ENCODE measurements at places on chromosomes 3 and 15.

DNA sequence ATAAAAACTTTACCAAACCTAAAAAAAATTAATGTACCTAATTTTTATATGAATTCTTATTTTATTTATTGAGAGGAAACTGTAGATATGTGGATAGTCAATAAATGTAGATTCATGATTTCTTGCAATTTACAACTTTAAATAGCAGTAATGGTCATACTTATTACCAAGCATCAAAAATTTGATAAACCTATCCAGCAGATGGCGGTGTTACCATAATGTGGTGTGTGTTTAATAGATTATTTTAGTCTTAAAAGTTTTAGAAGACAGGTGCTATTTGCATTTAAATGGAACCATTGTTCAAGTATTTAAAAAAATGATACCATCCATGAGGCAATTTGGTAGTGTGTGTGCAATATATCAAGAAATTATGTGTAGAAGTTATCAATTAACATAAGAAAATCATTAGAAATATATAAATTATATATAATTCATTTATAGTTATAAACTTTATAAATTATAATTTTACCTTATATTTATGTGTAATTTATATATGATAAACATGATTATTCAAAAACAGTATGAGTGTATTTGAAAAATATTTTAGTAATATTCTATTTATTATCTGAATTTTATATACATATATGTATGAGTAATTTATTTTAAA, 176.0 kb upstream of the BCHE start:
- no peak for DNase-seq
- no peak overlapping the region for H3K4me3 ChIP-seq
- no peaks in the 10 kb centered on the region for H3K4me1 ChIP-seq
- H3K36me3 ChIP-seq = no peaks in the 10 kb centered on the region

DNA sequence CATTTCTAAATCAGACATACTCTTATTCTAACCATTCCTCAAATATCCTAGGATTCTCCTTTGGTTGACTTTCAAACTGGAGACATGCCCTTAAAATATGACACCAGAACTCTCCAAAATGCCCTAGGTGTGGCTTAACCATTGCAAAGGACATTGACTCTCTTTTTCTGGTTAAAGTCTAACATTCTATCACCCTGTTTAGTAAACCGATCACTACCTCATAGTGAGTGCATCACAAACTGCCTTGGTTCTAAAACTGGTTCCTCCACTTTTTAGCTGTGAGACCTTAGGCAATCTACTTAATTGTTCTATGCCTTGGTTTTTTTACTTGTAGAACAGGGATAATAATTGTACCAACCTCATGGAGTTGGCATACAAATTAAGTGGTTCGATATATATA, 224.3 kb downstream of the CDIN1 start:
- no peaks in the 10 kb centered on the region for H3K27me3 ChIP-seq
- H3K4me3 ChIP-seq = no peak overlapping the region
- H3K27ac ChIP-seq = no peak overlapping the region

DNA sequence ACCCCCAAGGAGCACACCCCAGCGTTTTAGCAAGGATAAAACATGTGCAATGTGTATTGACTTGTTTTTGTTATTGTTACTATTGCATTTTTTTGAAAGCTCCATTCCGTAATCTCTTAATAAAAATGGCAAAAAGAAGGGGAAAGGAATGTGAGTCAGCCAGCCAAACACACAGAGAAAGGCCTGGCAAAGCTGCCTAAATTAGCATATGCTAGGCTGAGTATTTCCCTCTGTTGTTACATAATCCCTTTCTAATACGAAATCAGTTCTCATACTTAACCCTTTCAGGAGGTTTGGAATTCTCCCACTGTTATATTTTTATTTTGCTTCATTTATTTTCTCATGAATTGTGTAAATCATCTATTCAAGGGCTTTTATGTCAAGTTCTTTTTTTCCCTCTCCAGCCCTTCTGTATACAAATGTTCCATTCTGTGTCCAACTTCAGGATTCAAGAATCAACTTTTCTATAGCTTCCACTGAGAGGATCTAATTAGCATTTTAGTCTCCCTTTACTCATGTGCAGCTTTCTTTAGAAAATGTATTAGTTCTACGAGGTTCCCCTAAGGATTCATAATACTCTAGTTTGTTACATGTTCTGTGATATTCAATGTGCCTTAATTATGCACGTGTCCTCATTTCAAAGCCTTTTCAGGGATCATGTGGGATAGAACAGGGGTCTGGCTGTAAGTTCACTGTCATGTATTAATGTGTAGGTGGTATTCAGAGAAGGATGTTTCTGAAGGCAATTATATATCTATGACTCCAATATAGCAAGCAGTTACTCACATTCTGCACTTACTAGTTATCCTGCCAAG, 9.2 kb downstream of the CADM2 start:
- DNase-seq = no peak
- H3K36me3 ChIP-seq = no peaks in the 10 kb centered on the region
- H3K27ac ChIP-seq = no peak overlapping the region
- no peaks in the 10 kb centered on the region for H3K27me3 ChIP-seq
- no peak overlapping the region for H3K4me3 ChIP-seq

DNA sequence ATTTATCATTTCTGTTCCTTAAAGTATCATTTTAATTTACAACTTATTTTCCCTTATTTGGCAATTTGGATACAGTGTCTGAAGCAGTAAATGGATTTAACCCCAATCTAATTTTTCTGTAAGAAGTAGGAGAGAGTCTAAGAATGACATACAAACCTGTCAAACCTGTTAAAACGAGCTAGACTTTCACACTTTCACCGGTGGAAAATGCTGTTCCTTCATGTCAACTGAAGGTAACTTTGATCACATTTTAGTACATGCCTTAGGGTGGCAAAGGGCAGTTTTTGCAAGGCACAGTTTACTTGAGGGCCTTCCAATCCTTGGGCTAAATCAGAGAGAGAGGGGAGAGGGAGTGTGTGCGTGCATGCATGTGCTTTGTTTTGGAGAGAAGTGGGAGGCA, 221.4 kb downstream of the THSD4 start:
- H3K27ac ChIP-seq = no peak overlapping the region
- H3K27me3 ChIP-seq = no peaks in the 10 kb centered on the region
- no peak for DNase-seq
- no peak overlapping the region for H3K4me3 ChIP-seq
- no peaks in the 10 kb centered on the region for H3K4me1 ChIP-seq

- H3K27me3 ChIP-seq = no peaks in the 10 kb centered on the region
- no peak for DNase-seq
- no peaks in the 10 kb centered on the region for H3K4me1 ChIP-seq
- H3K36me3 ChIP-seq = no peaks in the 10 kb centered on the region
Observed at GRCh38 chr3:17478673-17479072, 263.8 kb downstream of the TBC1D5 start.

GRCh38 chr3:39186692-39187151, 5.7 kb downstream of the XIRP1 start:
- no peak for DNase-seq
- no peak overlapping the region for H3K27ac ChIP-seq
- H3K27me3 ChIP-seq = no peaks in the 10 kb centered on the region
- no peaks in the 10 kb centered on the region for H3K4me1 ChIP-seq
- no peaks in the 10 kb centered on the region for H3K36me3 ChIP-seq

DNA sequence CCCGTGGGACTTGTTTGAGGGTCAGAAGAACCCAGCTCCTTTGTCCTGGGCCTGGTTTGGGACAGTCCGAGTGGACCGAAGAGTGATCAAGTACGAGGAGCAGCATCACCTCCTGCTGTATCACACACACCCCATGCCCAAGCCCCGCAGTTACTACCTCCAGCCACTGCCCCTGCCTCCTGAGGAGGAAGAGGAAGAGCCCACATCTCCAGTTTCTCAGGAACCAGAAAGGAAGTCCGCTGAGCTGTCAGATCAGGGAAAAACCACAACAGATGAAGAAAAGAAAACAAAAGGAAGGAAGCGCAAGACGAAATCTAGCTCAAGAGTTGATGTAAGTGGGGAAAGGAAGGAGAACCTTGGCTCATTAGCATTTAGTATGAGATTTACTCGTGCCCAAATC, 3.3 kb upstream of the P2RY12 start:
- no peak overlapping the region for H3K4me3 ChIP-seq
- no peak overlapping the region for H3K27ac ChIP-seq
- H3K36me3 ChIP-seq = no peaks in the 10 kb centered on the region
- H3K4me1 ChIP-seq = no peaks in the 10 kb centered on the region
- no peaks in the 10 kb centered on the region for H3K27me3 ChIP-seq

- H3K27ac ChIP-seq = no peak overlapping the region
- H3K4me1 ChIP-seq = peaks cover 91% of the 10 kb centered on the region
- no peaks in the 10 kb centered on the region for H3K36me3 ChIP-seq
- no peaks in the 10 kb centered on the region for H3K27me3 ChIP-seq
- DNase-seq = no peak
- no peak overlapping the region for H3K4me3 ChIP-seq
Observed at GRCh38 chr15:60568301-60568742, 89.4 kb upstream of the ICE2 start.

- DNase-seq = no peak
- H3K27me3 ChIP-seq = peaks cover 4% of the 10 kb centered on the region
- no peak overlapping the region for H3K27ac ChIP-seq
- H3K4me3 ChIP-seq = no peak overlapping the region
Observed at GRCh38 chr3:142953443-142953842, 10.0 kb downstream of the PAQR9 start.

GRCh38 chr15:38362355-38362754, 91.6 kb upstream of the FAM98B start:
- H3K27me3 ChIP-seq = no peaks in the 10 kb centered on the region
- H3K27ac ChIP-seq = no peak overlapping the region
- H3K4me1 ChIP-seq = no peaks in the 10 kb centered on the region
- H3K4me3 ChIP-seq = no peak overlapping the region

GRCh38 chr3:52085681-52086282, 29.4 kb upstream of the DUSP7 start:
- no peak overlapping the region for H3K27ac ChIP-seq
- no peaks in the 10 kb centered on the region for H3K27me3 ChIP-seq
- H3K4me3 ChIP-seq = no peak overlapping the region
- DNase-seq = peak; percentile 31

- no peak overlapping the region for H3K27ac ChIP-seq
- peaks cover 37% of the 10 kb centered on the region for H3K4me1 ChIP-seq
- no peak for DNase-seq
- H3K4me3 ChIP-seq = no peak overlapping the region
Observed at GRCh38 chr3:146542179-146542578, 2.2 kb downstream of the PLSCR1 start.

DNA sequence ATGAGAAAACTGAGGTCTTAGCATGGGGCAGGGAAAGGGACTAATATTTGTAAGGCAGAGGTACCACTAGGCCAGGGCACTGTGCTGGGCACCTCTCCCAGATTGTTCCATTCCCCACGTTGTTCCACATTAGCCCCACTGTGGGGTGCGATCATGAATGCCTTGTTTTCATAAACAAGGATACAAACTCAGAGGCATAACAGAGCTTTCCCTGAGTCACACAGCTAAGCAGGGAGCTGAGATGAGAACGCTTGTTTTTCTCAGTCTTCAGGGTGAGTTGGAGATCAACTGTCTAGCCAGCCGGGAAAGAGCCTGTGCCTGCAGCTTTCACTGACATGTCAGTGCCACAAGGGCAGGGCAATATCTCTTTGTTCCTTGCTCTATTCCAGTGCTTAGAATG, 47.9 kb upstream of the ITGA11 start:
- DNase-seq = no peak
- no peaks in the 10 kb centered on the region for H3K36me3 ChIP-seq
- no peak overlapping the region for H3K4me3 ChIP-seq
- no peaks in the 10 kb centered on the region for H3K4me1 ChIP-seq

- H3K4me3 ChIP-seq = no peak overlapping the region
- peaks cover 17% of the 10 kb centered on the region for H3K36me3 ChIP-seq
- H3K27me3 ChIP-seq = no peaks in the 10 kb centered on the region
- DNase-seq = no peak
Observed at GRCh38 chr3:194446754-194447153, 40.0 kb downstream of the ATP13A3 start.

DNA sequence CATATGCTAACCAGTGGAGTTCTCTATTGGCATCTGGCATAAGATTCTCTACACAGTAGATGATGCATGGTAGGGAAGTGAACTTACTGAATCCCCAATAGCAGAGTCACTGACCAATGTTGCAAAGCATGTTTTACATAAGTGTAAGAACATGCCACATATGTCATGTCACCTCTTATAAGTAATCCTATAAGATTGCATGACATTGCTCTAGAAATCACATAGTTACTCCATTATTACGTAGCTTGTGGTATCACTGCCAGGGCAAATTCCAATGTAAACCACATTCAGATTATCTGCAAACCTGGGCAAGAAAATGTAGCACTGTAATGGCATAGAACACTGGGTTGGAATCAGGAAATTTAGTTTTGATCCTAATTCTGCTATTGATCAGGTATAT, 198.2 kb upstream of the UMPS start:
- no peaks in the 10 kb centered on the region for H3K36me3 ChIP-seq
- H3K4me1 ChIP-seq = no peaks in the 10 kb centered on the region
- H3K27ac ChIP-seq = no peak overlapping the region
- no peak overlapping the region for H3K4me3 ChIP-seq

- no peaks in the 10 kb centered on the region for H3K27me3 ChIP-seq
- no peak overlapping the region for H3K27ac ChIP-seq
- DNase-seq = no peak
- no peaks in the 10 kb centered on the region for H3K4me1 ChIP-seq
- no peak overlapping the region for H3K4me3 ChIP-seq
- H3K36me3 ChIP-seq = peaks cover 8% of the 10 kb centered on the region
Observed at GRCh38 chr3:138696666-138697370, 88.2 kb downstream of the FAIM start.

- H3K4me1 ChIP-seq = no peaks in the 10 kb centered on the region
- H3K36me3 ChIP-seq = no peaks in the 10 kb centered on the region
- H3K4me3 ChIP-seq = no peak overlapping the region
Observed at GRCh38 chr3:55621648-55622047, 134.5 kb upstream of the WNT5A start.

DNA sequence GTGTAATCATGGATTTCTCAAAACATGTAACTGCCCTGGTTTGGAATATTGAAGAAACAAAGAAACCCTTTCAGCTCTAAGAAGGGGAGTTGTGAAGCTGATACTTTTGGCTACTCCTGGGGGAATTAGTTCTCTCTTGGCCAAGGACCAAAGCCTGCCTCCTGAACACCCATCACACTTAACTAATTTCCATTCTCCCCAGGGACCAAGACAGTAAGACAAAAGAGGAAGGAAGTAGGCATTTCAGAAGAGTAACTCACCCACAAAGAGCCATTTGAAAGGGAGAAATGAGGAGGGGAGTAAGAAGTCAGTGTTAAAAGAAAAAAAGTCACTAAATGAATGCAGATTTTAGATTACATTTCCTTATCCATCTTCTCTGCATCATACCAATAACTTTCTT, 328.0 kb upstream of the SOX2 start:
- no peaks in the 10 kb centered on the region for H3K27me3 ChIP-seq
- H3K27ac ChIP-seq = no peak overlapping the region
- H3K4me3 ChIP-seq = no peak overlapping the region
- no peaks in the 10 kb centered on the region for H3K36me3 ChIP-seq
- no peaks in the 10 kb centered on the region for H3K4me1 ChIP-seq
